ENCODE measurements at places on chromosomes 11 and 22. TPM values are rescaled to one million over a fixed set of nuclear protein-coding genes. Genes with fewer than 3 reads are reported as not detected.

DNA sequence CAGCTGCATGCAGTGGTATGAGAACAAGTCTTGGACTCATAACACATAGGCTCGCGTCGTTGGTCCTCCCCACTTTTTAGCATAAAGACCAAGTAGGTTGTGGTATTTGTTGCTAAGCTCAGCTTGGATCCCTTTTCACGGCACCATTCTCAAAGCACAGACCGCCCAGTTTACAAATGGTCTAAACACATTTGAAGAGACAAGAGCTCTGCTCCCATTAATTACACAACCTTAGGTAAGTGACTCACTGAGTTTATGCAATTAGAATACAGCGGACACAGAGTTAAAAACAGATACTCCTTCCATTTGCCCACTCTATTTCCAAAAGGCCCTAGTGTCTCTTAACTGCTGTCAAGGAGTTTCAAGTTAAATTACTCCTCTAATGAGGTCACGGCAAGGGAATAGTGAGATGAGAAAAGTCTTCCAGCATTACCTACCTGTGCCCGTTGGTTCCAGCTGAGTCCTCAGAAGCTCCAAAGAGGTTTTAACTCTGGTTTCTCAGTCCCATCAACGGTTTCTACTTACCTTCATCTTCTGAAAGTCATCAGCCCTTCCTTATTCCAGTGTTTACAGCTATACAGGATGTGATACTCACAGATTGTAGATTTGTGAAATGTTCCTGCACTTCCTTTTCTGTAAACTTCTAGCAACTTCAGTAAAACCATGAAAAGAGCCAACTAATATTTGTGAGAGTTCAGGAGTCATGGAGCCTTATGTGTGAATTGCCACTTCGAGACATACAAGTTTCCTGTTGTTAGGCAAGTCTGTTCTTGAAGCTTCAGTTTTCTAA, at the start of gene MS4A6A:
TSS of gene MS4A6A (minus strand) at position 543 of the 790 bp plus-strand sequence. CDS start 1,356 bp downstream, outside the sequence.
- no peak for DNase-seq
- H3K27me3 ChIP-seq = no peaks in the 10 kb centered on the region
- H3K36me3 ChIP-seq = no peaks in the 10 kb centered on the region

DNA sequence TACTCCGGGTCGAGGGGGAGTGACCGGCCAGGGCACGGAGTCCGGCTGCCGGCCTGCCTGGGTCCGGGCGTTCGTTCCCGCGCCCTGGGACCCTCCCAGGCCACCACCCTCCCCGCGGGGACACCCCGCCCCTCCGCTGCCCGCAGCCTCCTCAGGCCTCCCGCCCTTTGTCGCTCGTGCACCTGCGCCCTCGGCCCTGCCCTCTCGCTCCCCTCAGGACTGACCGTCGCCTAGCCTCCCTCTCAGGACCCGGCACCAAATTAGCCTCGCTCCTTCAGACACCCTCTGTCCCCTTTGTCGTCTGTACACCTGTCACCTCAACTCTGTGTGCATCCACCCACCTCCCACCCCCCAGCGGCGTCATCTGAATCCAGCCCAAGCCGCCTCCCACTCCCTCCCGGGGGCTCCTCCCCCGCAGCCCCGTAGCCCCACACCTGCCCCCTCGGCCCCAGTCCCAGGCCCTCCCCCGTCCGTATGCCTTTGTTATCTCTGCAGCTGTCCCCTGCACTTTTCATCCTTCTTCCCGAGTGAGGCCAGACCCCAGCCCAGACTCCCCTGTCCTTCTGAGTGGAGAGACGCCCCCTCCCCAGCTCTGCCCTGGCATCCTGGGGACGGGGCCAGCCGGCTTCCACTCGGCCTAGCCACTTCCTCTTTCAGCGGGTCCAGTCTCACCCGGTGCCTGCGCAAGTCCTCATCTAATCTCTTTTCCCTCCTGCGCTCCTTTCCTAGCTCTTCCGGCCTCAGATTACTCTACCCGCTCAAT, 643 bp downstream of the TIGD3 start:
- no peaks in the 10 kb centered on the region for H3K36me3 ChIP-seq
- peak overlapping the region; percentile 49 for H3K4me3 ChIP-seq
- no peaks in the 10 kb centered on the region for H3K27me3 ChIP-seq

- H3K27ac ChIP-seq = no peak overlapping the region
- H3K36me3 ChIP-seq = no peaks in the 10 kb centered on the region
- DNase-seq = no peak
- H3K27me3 ChIP-seq = no peaks in the 10 kb centered on the region
These were observed 55.5 kb upstream of the USP47 start for GRCh38 chr11:11786234-11786633.

DNA sequence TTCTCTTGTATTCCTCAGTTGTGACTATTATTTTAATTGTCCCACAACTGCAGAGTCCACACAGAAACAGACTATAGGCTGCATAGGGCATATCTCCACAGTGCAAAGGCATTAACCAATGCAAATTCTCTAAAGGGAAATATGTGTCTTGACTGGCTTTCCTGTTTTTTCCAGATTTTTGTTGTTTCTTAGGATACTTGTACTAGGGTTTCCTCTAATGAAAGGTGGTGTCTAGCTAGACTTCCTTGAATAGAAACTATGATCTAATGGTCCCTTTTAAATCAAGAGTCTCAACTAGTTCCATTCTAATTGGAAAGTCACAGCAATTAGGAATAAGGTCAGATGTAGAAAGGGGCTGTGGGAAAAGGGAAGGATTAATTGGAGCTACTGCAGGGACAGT, 37.6 kb downstream of the SLC36A4 start:
- no peaks in the 10 kb centered on the region for H3K4me1 ChIP-seq
- no peak overlapping the region for H3K4me3 ChIP-seq
- H3K27ac ChIP-seq = no peak overlapping the region
- DNase-seq = no peak
- H3K27me3 ChIP-seq = no peaks in the 10 kb centered on the region
- no peaks in the 10 kb centered on the region for H3K36me3 ChIP-seq

DNA sequence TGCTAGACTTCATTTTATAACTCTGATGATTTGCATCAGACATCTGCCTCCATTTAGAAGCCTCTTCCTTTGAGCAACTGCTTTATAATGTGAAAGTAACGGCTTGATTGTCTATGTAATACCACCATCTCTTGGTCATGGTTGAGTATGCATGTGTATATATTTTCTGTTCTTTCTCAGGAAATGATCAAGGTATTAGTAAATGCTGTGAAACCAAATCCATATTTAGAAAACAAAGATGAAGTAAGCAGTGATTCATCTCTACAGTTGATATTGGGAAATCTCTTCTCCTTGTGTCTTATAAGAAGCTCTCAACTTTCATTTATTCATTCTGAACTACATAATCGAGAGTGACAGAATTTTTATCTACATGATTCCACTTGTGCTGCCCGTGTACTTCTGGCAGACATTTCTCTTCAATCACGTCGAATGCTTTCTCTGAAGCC, 104.6 kb upstream of the ANO3 start:
- DNase-seq = peak; percentile 63
- H3K36me3 ChIP-seq = no peaks in the 10 kb centered on the region
- H3K4me3 ChIP-seq = no peak overlapping the region
- H3K27me3 ChIP-seq = no peaks in the 10 kb centered on the region
- H3K27ac ChIP-seq = no peak overlapping the region

DNA sequence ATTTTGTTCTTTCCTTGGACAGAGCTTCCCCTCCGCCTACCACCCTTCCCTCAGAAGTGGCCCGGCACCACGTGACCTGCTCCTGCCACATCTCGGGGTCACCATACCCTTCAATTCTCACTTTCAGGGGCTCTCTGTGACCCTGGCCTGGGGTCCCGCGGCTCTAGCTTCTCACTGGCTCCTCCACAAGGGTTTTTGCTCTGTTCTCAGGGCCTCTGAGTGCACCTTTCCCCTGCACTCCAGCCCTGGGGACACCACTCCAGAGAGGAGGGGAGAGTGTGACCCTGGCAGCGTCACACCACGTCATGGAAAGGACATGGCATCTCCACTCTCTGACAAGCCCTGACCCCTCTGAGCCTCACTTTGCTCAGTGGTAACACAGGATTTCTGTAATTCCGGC, 17.4 kb downstream of the POU2F3 start:
- H3K27me3 ChIP-seq = no peaks in the 10 kb centered on the region
- no peak overlapping the region for H3K4me3 ChIP-seq
- no peak overlapping the region for H3K27ac ChIP-seq
- DNase-seq = no peak
- no peaks in the 10 kb centered on the region for H3K36me3 ChIP-seq
- H3K4me1 ChIP-seq = no peaks in the 10 kb centered on the region

DNA sequence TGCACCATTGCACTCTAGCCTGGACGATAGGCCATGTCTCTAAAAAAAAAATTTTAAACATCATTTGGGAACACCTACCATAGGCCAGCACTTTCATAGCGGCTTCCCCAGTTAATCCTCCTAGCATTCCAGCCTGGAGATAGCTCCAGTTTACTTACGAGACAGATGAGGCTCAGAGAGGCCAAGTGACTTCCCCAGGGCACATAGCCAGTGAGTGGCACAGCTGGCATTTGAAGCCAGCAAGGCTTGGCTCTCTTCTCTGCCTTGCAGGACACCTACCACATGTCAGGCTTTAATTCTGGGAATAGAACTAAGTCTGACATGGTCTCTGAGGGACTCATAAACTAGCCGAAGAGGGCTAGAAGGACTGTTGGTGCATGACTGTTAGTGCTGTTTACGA, 4.9 kb upstream of the TAGLN start:
- no peaks in the 10 kb centered on the region for H3K4me1 ChIP-seq
- H3K27ac ChIP-seq = no peak overlapping the region
- no peak for DNase-seq
- no peaks in the 10 kb centered on the region for H3K27me3 ChIP-seq
- H3K36me3 ChIP-seq = peaks cover 26% of the 10 kb centered on the region

- no peak overlapping the region for H3K4me3 ChIP-seq
- no peaks in the 10 kb centered on the region for H3K27me3 ChIP-seq
- no peak for DNase-seq
- H3K27ac ChIP-seq = peak overlapping the region; percentile 60
- no peaks in the 10 kb centered on the region for H3K4me1 ChIP-seq
- peaks cover 20% of the 10 kb centered on the region for H3K36me3 ChIP-seq
These were observed 15.3 kb upstream of the CDC42BPG start for GRCh38 chr11:64859542-64860414.

GRCh38 chr22:32378707-32379272, 21.1 kb downstream of the RFPL3 start:
- H3K27me3 ChIP-seq = no peaks in the 10 kb centered on the region
- H3K4me3 ChIP-seq = no peak overlapping the region

GRCh38 chr11:117809236-117810055, 12.4 kb upstream of the DSCAML1 start:
- DNase-seq = peak; percentile 91
- H3K4me1 ChIP-seq = peaks cover 7% of the 10 kb centered on the region
- H3K27ac ChIP-seq = no peak overlapping the region

DNA sequence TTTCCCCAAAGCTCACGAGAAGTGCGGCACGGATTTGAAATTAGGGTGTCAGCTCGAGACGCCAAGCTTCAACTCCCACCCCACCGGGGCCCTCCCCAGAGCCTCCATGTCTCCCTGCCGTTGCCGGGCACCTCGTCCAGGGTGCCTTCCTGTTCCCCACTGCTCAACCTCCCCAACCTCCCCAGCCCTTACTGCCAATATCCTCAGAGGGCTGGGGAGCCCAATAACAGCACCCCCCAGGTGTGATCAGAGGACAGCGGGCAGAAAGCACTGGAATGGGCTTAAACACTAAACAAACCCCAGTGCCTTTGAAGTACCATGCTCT, 1336.4 kb downstream of the TBC1D22A start:
- H3K4me3 ChIP-seq = no peak overlapping the region
- H3K27ac ChIP-seq = no peak overlapping the region
- DNase-seq = no peak
- H3K27me3 ChIP-seq = no peaks in the 10 kb centered on the region
- no peaks in the 10 kb centered on the region for H3K4me1 ChIP-seq

DNA sequence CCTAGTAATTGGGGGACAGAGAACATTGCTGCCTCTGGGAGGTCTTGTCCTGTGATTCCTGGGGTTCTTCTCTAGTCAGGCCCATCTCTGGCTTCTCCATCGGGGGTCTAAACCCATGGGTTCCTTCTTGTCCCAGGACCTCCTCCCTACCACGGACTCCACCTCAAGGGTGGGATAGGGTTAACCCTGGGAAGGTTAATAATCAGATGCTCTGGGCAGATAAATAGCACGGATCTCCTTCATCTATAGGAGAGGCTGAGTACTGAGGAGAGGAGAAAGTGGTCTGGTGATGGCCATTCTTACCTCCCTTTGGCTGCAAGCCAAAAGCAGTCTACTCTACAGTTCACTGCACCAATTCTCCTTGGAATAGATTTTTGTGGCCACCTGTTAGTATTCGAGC, 10.5 kb downstream of the HEPHL1 start:
- no peak overlapping the region for H3K27ac ChIP-seq
- H3K4me3 ChIP-seq = no peak overlapping the region
- no peaks in the 10 kb centered on the region for H3K4me1 ChIP-seq
- H3K27me3 ChIP-seq = no peaks in the 10 kb centered on the region

DNA sequence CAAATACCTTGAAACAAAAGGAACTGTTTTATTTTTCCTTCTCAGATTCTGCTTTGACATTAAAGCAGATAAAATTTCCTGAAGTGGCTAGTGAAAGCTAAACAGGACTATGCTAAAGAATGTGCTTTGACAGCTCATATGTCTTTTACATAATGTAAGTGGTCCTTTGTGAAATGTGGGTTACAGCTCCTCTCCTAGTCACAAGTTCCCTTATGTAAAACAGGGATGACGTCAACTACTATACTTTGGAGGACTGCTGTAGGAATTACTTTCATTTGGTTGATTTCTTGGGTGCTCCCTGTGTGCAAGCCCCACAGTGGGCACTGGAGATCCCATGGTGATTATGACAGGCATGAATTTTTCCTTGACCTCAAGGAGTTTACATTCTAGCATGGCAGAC, 216.6 kb upstream of the NARS2 start:
- no peak overlapping the region for H3K27ac ChIP-seq
- H3K27me3 ChIP-seq = no peaks in the 10 kb centered on the region
- peaks cover 4% of the 10 kb centered on the region for H3K4me1 ChIP-seq
- no peak for DNase-seq
- no peak overlapping the region for H3K4me3 ChIP-seq

DNA sequence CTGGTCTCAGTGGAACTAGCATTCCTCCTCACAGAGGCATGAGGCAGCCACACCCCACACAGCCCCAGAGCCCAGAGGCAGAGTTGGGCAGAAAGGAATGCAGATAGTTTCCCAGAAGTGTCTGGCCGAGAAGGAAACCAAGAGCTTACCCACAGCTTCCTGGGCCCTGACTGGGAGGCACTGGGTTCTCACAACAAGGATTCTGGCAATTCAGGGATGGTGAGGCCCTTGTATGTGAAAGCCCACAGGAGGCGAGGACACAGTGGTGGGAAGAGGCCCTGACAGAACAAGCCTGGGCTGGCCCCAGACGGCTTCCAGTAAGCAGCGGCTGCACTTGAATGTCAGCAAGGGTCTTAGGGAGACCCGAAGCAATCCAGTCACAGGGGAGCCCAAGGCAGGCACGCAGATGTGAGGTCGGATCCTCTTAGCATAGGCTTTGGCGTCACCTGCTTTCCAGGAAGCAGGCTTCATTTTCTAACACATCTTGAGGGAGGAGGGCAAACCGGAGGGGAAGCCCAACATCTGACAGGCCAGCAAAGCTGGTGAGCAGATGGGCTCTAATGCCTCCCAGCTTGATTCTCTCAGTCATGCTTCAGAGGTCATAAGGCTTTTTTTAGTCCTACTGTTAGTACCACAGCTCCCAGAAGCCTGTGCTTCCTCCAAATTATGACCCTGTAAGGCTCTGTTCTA, 78.3 kb upstream of the AKIP1 start:
- H3K4me3 ChIP-seq = no peak overlapping the region
- H3K27me3 ChIP-seq = no peaks in the 10 kb centered on the region
- H3K4me1 ChIP-seq = no peaks in the 10 kb centered on the region
- DNase-seq = peak; percentile 73

The MRGPRE gene
- 0.22 TPM for total RNA-seq

The F2 gene
- total RNA-seq = not detected

The CSRP3 gene
- not detected for total RNA-seq

The FZD4 gene
- total RNA-seq = 41.4 TPM

The CAPN5 gene
- total RNA-seq = 36.0 TPM

The SLC6A5 gene
- total RNA-seq = not detected

The UCP3 gene
- 4.0 TPM for total RNA-seq

The OR51B4 gene
- total RNA-seq = not detected

The TUB gene
- total RNA-seq = 6.8 TPM

The HMOX1 gene
- 37.7 TPM for total RNA-seq

The TEX54 gene
- not detected for total RNA-seq
